RKO (cell line): ENCODE measurements at places on chromosomes 3 and 15.

DNA sequence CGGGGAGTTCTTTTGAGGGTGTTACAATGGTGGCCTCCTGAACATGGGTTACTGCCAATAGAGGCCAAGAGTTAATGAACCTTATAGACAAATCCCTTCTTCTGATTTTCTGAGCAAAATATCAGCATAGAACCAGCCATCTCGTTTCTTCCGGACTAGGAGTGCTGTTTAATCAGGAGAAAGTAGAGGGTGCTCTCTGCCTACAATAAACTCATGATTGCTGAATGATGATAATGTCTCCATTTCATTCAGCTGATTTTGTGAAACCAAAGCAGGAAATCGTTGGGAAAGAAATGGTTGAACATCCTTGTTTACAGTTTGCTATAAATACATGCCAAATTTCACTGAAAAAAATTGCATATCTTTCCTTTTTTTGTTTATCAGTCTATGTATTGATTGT, 142.8 kb upstream of the PLSCR5 start:
- DNase-seq = peak; percentile 7

DNA sequence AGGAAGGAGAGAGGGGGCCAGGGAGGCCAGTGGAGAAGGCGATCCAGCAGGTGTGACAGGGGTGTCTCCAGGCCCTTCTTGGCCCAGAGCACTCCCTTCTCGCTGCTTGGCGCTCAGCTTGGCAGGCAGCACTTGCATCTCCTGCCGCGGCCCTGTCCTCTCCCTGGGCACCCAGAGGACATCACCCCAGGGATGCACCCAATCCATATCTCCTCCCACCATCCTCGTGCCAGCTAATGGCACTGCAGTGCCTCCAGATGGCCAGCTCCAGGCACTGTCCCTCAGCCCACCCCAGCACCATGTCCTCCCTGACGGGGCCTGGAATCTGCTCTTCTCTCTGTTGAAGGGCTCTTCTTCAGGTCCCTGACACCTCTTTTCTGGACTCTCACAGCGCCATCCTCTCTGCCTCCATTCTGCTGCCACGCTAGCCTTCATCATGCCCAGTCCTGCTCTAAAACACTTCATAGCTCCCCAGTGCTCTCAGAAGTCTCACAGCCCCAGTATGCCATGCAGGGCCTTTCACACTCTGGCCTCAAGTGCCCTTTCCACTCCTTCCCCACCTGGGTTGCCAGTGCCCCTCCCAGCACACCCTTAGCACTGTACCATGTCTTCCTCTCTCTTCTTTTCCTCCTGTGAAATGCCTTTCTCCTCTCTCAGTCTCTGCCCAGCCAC, 106.8 kb upstream of the SLC6A11 start:
- DNase-seq = no peak

GRCh38 chr3:99145031-99145430, 243.5 kb upstream of the DCBLD2 start:
- no peak for DNase-seq

GRCh38 chr15:58981808-58982475, 5.5 kb upstream of the RNF111 start:
- no peak for DNase-seq

DNA sequence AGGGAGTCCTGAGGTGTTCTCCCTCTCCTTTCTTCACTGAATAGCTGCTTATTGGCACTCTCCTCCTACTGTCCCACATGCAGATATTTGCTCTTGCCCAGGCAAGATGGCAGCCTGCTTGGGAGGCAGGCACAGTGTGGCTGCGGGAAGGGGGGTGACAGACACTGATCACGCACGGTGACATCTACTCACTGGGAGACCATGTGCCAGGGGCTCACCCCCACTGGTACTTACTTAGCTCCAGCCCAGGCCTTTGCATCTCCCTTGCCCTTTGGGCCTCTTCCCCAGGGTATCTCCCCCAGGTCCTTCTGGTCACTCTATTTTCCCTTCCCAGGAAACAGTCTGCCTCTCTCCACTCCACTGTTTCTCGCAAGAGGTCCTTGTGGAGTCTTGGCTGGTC, 6.4 kb downstream of the PLA2G4E start:
- DNase-seq = no peak

DNA sequence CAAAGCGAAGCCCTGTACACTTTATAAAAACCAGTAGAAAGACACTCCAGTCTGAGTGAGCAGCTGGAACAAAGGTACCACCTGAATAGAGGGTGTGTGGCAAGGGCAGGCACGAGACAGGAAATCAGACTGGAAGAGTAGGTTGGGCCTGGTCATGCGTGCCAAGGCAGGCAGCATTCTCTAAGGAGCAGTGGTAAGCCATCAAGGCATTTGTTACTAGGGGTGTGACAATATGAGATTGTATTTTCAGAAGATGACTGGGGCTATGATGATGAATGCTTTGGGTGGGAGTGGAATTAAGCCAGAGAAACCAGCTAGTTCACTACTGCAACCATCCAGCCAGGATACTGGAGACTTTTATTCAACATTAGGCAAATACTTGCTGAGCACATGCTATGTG, 5.0 kb downstream of the JMJD7 start:
- DNase-seq = no peak

GRCh38 chr3:185837414-185837813, 12.6 kb upstream of the IGF2BP2 start:
- DNase-seq = no peak

- DNase-seq = peak; percentile 91
Measured at GRCh38 chr3:39146611-39147591, 6.5 kb downstream of the CSRNP1 start.

DNA sequence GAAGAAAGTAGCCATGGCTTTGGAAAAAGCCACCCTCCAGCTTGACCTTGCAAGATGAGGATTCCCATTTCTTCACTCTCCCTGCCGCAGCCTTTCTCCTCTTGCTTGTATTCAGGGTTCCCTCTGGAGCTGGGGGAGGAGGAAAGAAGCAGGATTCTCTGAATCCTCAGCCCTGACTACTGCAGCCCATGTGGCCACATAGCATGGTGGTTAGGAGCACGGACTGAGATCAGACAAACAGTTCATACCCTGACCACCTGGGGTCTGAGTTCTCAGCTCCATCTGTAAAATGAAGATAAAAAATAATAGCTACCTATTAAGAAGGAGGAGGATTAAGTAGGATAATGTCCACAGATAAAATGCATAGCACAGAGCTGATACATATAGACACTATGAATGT, 72.3 kb downstream of the NMD3 start:
- DNase-seq = no peak

- DNase-seq = no peak
Measured at GRCh38 chr3:102089239-102089638, 239.9 kb downstream of the NFKBIZ start.

GRCh38 chr3:4938281-4938982, 40.8 kb upstream of the BHLHE40 start:
- DNase-seq = no peak

- no peak for DNase-seq
Measured at GRCh38 chr3:3689601-3690375, 109.4 kb upstream of the LRRN1 start.

DNA sequence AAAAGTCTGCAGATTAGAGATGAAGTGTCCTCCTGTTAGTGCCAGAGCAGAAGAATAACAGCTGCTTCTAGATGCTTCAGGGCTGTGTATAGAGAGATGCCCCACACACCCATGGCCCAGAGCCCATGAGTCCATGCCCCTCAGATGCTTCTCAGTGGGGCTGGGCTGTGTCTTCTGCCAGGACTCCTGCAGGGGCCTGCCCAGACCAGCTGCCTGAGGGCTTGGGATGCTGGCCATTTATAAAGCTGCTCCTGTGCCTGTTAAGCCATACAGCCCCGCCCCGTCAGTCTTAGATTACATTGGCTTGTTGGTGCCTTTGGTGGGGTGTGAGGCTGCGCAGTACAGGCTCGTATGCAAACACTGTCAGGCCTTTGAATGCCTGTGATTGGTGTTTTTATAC, 318.0 kb upstream of the CTDSPL start:
- DNase-seq = no peak

- no peak for DNase-seq
Measured at GRCh38 chr15:74599156-74599555, 16.5 kb upstream of the CLK3 start.

DNA sequence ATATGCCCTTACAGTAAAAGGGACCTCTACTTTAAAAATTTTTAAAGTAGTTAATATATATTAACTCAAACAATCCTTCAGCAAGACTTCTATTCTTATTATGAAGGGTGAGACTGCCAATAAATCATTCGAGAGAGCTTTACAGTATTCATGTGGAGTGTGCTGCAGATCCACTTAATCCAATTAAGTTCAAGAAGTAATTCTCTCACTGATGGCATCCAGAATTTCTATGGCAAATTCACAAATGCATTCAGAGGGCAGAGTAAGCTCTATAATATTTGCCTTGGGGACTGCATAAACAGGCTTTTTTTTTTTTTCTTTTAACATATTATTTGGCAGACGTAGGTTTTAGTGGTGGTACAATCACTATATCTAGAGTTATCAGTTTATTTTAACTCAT, 692.0 kb downstream of the NLGN1 start:
- no peak for DNase-seq

DNA sequence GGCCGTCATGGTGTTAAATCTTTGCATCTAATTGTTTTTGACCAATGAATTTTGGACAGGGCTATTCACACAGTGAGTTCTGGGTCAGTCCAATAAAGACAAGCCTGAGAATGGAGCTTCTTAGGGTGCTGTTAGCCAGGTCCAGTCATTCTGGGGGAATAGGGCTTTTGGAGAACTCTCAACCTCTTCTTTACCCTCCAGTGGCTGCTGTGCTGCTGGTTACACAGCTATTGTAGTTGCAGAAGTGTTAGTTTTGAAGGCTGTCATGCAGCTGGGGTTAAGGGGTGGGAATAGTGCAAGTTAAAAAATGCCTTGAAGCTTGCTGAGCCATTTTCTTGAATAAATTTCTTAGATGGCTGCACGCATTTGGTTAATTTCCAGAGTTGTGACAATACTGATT, 89.9 kb downstream of the CHD2 start:
- no peak for DNase-seq

- no peak for DNase-seq
Measured at GRCh38 chr3:195760345-195761122, 39.8 kb downstream of the MUC20 start.
